NCI-H187 treated with DMSO at 0.1 percent for 48 hours (cell line): ENCODE measurements at places on chromosomes 16 and 17.

GRCh38 chr16:75250809-75251279, 580 bp downstream of the BCAR1 start:
- DNase-seq: no peak

- DNase-seq: no peak
These were observed 11.8 kb downstream of the LASP1 start for GRCh38 chr17:38881600-38882191.

- no peak for DNase-seq
These were observed 1.6 kb upstream of the DUSP14 start for GRCh38 chr17:37488009-37488604.

- no peak for DNase-seq
These were observed 120.0 kb upstream of the FOXF1 start for GRCh38 chr16:86390335-86390734.

- DNase-seq: no peak
These were observed 20.7 kb upstream of the PLCG2 start for GRCh38 chr16:81758376-81758775.

GRCh38 chr17:37752482-37752881, 7.6 kb upstream of the HNF1B start:
- DNase-seq: no peak

DNA sequence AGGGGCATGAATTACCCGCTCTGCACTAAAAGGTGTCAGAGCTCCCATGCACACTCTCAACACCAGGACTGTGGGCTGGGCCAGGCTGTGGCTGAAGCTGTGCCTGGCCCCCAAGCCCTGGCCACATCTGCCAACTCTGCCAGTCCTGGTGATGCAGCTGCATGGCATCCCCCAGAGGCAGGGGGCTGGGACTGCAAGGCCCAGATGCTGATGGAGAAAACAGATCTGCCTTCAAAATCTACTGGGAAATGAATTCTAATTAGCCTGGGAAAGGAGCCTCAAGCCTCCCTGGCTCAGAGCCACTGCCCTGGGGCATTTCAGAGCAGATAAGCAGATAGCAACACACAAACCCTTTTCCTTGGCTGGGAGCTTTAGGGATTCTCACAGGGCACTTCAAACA, 3.4 kb downstream of the CHST6 start:
- no peak for DNase-seq

GRCh38 chr16:78962457-78962929, 638.0 kb downstream of the MAF start:
- no peak for DNase-seq

DNA sequence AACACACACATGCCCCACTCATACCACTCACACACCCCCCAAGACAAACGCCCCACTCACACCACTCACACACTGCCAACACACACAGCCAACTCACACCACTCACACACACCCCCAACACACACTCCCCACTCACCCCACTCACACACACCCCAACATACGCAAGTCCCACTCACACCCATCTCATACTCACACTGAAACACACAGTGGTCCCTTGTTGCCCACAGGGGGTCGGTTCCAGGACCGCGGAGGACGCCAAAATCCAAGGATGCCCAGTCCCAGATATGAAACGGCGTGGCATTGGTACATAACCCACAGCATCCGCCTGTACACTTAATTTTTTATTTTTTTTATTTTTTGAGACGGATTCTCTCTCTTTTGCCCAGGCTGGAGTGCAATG, 20.9 kb downstream of the RNF213 start:
- DNase-seq: no peak

- DNase-seq: no peak
These were observed 87.0 kb upstream of the RPRML start for GRCh38 chr17:47066095-47066494.
